ENCODE measurements at places on chromosomes 5 and 9.

DNA sequence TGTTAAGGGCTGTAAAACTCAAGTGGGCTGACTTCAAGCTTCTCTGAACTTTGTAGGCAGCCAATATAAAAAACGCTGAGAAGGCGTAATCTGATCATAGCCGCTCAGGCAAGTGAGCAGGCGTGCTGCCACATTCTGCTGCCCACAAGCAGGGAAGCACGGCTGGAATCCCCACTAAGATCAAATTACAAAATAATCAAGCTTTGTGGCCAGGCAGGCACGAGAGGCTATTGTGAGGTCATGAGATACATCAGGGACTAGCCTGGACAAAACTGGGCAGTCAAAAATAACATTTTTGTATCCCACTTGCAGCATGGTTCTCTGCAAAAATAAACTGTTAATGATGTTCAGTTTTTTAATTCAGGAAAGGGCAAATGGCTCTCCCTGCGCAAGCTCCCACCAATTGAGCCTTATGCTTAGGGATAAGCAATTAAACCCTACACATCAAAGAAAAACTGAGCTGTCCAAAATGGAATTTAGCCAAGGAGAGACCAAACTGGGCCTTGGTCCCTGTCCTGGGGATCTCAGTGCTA lies 64.0 kb downstream of the POU5F2 start:
- DNase-seq, result no peak
- no peak overlapping the region for H3K27ac ChIP-seq
- no peak overlapping the region for H3K4me3 ChIP-seq
- H3K36me3 ChIP-seq, result no peaks in the 10 kb centered on the region
- no peaks in the 10 kb centered on the region for H3K27me3 ChIP-seq
- H3K4me1 ChIP-seq, result 0 out of 2 replicates have a peak, but pooled peaks cover 5% of the 10 kb centered on the region

DNA sequence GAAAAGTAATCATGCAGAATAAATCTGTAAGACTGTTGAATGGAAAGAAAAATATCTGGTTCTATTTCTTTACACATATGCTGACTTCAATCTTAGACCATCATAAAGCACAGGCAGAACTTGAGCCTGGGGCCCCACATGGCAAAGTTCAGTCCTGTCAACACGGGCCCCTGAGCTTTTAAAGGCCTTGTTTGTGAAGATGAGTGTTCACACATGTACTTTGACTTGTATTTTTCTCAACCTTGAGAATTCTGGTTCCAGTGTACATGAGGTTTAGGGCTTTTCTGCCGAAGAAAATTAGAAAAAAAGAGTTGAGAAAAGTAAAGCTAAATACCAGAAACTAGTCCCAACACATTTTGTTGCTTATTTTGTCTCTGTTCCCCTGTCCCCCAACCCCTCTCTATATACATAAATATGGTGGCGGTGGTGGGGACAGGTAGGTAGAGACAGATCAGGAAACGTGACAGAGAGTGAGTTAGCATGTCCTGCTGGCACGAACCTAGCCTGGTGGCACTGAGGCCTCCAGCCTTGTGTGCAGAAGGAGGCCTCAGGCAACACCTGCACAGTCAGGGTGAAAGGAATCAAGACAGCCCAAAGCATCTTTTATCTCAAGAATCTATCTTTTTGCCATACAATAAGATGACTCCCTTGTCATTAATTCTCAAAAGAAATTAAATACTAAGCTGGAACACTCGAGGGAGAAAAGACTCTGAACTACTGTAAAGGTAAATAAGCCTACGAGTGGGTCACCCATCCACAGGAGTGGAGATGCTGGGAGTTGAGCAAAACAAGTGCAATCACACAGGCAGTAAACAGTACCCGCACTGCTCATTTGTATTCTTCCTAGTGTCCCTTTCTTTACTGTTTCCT lies 22.9 kb downstream of the LIFR start:
- peak; percentile 46 for DNase-seq
- H3K36me3 ChIP-seq, result no peaks in the 10 kb centered on the region
- no peaks in the 10 kb centered on the region for H3K27me3 ChIP-seq
- peaks cover 26% of the 10 kb centered on the region for H3K4me1 ChIP-seq
- H3K27ac ChIP-seq, result no peak overlapping the region

GRCh38 chr9:11742471-11742870 lies 950.7 kb upstream of the TYRP1 start:
- DNase-seq, result no peak
- no peak overlapping the region for H3K27ac ChIP-seq
- no peaks in the 10 kb centered on the region for H3K4me1 ChIP-seq
- H3K36me3 ChIP-seq, result no peaks in the 10 kb centered on the region
- H3K4me3 ChIP-seq, result no peak overlapping the region

DNA sequence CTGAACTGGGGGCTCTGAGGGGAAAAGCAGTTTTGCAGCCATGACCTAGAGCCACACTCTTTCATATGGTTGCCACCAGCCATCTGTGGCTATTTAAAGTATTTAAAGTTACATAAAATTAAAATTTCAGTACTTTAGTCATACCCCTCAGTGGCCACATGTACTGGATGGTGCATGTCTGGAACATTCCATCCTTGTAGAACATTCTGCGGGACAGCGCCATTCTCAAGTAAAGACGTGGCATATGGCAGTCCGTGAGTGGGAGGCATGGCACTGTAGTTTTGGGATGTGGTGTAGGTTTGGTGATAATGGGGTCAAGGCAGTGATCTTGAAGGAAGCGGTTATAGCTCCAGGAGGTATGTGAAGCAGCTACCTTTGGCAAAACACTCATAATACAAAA lies 61.4 kb upstream of the NFIL3 start:
- no peak for DNase-seq
- H3K27me3 ChIP-seq, result no peaks in the 10 kb centered on the region
- H3K4me1 ChIP-seq, result no peaks in the 10 kb centered on the region
- no peak overlapping the region for H3K4me3 ChIP-seq
- no peak overlapping the region for H3K27ac ChIP-seq

- no peaks in the 10 kb centered on the region for H3K36me3 ChIP-seq
- no peak overlapping the region for H3K27ac ChIP-seq
- peaks cover 5% of the 10 kb centered on the region for H3K4me1 ChIP-seq
Observed at GRCh38 chr9:129362287-129363000, 184.4 kb upstream of the IER5L start.

DNA sequence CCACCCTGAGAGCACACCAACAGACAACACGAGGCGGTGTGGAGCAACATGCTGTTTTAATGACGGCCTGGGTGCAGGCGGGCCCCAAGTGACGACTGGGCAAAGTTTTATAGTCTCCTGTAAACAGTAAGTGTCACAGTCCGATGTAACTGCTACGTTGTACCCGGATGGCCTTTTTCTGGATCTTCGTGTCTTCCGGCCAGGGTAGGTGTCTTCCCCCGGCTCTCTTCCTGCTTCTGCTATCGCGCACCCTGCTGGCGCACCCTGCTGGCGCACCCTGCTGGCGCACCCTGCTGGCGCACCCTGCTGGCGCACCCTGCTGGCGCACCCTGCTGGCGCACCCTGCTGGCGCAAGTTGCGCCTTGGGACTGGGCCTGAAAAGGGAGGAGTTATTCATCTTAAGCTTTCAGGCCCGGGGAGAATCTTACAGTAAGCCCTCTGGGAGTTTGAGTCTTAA lies 143.0 kb upstream of the TARS1 start:
- DNase-seq, result no peak
- H3K27ac ChIP-seq, result no peak overlapping the region
- H3K4me3 ChIP-seq, result no peak overlapping the region
- H3K27me3 ChIP-seq, result no peaks in the 10 kb centered on the region

DNA sequence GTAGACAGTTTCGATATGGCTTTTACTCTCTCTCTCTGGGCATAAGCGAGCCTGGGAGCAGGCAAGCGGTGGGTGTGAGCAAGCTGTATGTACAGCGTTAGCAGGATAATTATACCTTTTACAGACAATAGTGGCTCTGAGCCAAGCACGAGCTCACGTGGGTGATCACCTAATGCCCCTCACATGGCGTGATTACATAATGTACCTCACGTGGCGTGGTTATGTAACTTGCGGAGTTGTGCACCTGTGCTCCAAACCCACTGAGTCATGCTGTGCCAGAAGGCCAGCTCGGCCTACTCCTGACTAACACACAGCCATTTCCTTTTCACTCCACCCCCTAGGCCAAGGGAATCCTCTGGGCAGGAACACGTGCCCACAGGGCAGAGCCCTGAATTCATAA lies 797.2 kb downstream of the EFNA5 start:
- H3K4me1 ChIP-seq, result no peaks in the 10 kb centered on the region
- no peaks in the 10 kb centered on the region for H3K27me3 ChIP-seq
- no peaks in the 10 kb centered on the region for H3K36me3 ChIP-seq
- H3K4me3 ChIP-seq, result no peak overlapping the region
- no peak for DNase-seq

DNA sequence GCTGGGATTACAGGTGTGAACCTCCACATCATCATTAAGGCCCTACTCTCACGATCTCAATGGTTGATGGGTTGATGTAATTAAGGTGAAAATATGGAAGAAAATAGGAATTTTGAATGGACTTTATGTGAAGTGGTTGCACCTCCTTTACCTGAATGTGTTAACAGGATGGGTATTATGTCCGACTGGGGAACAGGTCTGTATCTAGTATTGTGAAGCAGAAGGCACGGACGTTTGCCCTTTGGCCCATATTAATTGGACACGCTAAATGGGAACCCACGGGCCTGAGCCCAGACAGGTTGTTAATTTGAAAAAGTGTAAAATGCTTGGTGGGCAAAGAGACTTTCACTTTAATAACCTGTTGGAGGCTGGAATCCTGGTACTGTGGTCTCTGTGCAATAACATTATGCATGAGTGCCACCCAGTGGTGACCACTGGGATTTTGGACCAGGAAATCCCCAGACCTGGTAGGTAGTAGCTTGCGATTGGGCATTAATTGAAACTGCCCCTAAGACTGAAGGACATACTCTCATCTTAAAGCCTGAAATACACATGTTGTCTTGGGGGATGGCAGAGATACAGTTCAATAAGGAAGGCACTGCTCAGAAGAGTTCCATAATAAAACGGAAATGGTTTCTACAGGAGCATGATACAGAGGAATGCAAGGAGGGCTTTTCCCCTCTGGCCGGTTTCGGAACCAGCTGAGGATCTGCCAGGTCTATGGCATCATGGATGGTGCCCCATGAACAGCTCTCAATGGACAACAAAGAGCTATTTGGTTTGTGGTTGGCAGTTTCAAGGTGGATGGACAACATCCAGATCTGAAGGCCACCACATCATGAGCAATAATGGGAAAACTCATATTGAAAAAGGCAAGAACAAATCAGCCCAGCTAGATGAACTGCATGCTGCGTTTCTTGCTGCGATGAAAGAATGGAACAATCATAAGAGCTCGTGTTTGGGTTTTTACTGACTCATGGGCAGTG lies 26.2 kb upstream of the BICD2 start:
- H3K4me3 ChIP-seq, result no peak overlapping the region
- H3K27me3 ChIP-seq, result no peaks in the 10 kb centered on the region
- H3K27ac ChIP-seq, result no peak overlapping the region
- no peaks in the 10 kb centered on the region for H3K36me3 ChIP-seq

DNA sequence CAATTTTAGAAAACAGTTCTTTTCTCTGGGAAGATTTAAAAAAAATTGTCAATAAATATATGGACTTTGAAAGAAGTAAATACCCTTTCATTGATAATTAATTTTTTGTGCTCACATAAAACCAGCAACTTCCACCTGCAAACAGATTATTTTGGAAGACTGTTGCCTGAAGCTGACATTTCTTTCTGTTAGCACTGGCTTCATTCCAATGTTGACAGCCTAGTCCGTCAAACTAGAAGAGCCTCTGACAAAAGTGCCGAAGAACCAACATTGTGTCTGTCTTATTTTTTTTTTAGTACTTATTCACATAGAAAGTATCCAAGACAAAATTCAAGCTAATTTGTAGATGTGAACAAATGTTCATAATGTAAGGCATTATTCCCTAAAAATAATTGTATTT lies 108.6 kb upstream of the TMEM161B start:
- no peak overlapping the region for H3K27ac ChIP-seq
- no peak overlapping the region for H3K4me3 ChIP-seq
- no peak for DNase-seq
- peaks cover 9% of the 10 kb centered on the region for H3K4me1 ChIP-seq

DNA sequence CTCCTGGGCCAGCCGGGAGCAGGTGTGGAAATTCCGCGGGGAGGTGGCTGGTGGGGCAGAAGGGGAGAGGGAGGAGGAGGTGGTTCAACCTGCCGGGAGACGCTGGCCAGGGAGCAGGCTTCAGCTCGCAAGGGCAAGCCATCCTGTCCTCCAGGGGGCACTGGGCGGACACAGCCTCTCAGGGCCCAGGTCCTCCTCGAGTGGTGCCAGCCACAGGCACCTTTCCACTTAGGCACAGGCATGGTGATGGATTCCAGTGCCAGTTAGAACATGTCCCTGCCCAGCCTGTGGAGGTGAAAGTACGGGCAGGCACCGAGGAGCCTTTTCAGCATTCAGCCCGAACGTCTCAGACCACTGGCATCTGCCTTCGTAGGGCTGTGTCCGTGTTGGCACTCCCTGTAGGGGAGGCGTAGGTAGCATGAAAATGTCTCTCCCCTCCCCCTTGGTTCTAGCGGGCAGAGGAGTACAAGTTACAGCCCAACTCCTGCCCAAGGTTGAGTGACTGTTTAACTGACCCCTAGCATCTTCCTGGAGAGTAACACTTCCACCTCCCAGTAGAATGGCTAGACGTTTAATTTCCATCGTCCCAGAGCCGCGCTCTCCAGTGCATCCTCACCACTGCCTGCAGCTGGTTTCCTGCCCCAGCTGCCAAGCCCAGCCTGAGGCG lies 48.9 kb downstream of the DAB2IP start:
- no peaks in the 10 kb centered on the region for H3K36me3 ChIP-seq
- peaks cover 9% of the 10 kb centered on the region for H3K4me1 ChIP-seq
- DNase-seq, result peak; percentile 62
- no peak overlapping the region for H3K27ac ChIP-seq

DNA sequence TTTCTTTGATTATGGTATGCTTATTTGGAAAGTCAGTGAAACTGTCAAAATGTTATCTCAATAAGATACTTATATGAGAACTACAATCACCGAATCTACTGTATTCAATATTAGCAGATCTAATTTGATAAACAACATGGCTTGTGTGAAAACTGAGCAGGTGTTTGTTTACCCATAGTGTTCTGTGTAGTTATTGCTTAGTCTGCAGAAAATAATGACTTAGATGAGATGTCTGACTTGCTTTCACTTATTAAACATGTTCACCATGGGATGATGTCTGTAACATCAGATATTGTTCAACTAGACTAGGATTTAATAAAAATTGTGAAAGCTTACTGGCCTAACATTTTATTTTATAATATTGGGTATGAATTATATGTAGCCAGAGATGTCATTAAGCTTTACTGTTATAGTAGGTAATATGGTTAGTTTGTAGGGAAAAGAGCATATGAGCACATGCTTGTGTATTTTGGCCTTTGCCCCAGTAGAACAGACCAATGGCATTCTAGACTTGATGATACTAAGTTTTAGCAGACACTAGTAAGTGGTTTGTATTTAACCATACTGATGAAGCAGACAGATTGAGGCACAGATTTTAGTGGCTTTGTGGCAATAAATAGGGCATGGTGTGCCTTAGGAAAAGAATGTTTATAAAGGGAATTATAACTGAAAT lies 16.4 kb downstream of the SUB1 start:
- no peaks in the 10 kb centered on the region for H3K27me3 ChIP-seq
- no peak overlapping the region for H3K4me3 ChIP-seq

DNA sequence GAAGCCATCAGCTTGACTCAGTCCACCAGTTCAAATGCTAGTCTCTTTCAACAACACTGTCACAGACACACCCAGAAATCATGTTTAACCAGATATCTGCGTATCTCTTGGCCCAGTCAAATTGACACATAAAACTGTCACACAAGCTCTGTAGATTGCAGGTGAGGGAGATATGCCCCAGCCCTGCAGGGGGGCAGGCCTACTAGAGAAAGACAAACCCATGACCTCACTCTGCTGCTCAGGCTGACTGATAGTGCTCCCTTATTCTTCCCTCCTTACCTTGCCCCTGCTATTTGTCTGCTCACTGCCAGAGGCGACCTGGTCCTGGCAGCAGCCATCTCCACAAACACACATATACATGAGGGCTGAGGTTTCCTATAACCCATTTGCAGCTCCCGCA lies 351.3 kb downstream of the DRD1 start:
- DNase-seq, result no peak
- no peak overlapping the region for H3K27ac ChIP-seq
- no peaks in the 10 kb centered on the region for H3K4me1 ChIP-seq
- no peaks in the 10 kb centered on the region for H3K27me3 ChIP-seq
- H3K36me3 ChIP-seq, result no peaks in the 10 kb centered on the region
